ENCODE measurements at places on chromosomes 3 and 15. TPM values are rescaled to one million over a fixed set of nuclear protein-coding genes. Genes with fewer than 3 reads are reported as not detected.

Gene ALDH1A2
- 0.56 TPM for total RNA-seq

Gene EIF1B
- 89.6 TPM for total RNA-seq

Gene DHFR2
- 8.1 TPM for total RNA-seq

Gene POTEB
- not detected for total RNA-seq

GRCh38 chr3:17805461-17805940 lies 63.1 kb upstream of the TBC1D5 start:
- peaks cover 11% of the 10 kb centered on the region for H3K4me1 ChIP-seq
- DNase-seq: no peak
- H3K27ac ChIP-seq: no peak overlapping the region
- H3K36me3 ChIP-seq: no peaks in the 10 kb centered on the region
- H3K4me3 ChIP-seq: no peak overlapping the region
- H3K27me3 ChIP-seq: peaks cover 18% of the 10 kb centered on the region

DNA sequence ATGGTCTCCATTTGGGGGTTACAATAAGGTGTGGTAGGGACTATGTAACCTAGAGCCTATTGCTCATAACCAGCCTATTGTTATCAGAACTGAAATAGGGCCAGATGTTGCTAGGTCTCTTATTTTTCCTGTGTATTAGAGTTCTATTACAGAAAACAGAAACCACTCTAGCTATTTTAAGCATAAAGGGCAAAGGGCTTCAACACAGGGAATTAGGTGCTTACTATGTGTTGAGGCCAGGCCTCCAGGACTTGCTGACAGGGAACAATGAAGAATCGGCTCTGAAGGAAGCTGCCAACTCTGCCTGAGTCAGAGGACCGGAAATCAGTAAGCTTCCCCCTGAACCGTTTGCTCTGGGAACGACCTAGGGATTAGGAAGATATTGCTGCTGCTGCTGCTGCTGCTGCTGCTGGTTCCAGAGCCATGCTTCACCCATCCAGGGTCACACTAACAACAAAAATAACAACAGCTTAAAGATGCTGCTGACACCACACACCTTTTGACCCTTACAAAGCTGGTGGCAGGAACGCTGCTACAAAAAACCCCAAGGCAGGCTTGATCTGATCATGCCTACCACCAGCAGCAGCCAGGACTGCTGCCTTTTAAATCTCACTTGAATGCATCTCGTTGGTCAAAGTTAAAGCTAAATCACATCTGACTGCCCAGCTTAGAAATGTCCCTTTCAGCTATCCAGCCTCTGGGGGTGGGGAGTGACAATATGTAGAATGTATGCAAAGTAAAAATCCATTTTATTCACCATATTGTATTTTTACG lies 276.9 kb upstream of the IL12A start:
- no peak for DNase-seq
- H3K36me3 ChIP-seq: no peaks in the 10 kb centered on the region
- H3K27me3 ChIP-seq: peaks cover 7% of the 10 kb centered on the region
- H3K4me1 ChIP-seq: no peaks in the 10 kb centered on the region

GRCh38 chr3:20608054-20608738 lies 422.2 kb upstream of the SGO1 start:
- no peak for DNase-seq
- peaks cover 10% of the 10 kb centered on the region for H3K36me3 ChIP-seq
- no peak overlapping the region for H3K27ac ChIP-seq

DNA sequence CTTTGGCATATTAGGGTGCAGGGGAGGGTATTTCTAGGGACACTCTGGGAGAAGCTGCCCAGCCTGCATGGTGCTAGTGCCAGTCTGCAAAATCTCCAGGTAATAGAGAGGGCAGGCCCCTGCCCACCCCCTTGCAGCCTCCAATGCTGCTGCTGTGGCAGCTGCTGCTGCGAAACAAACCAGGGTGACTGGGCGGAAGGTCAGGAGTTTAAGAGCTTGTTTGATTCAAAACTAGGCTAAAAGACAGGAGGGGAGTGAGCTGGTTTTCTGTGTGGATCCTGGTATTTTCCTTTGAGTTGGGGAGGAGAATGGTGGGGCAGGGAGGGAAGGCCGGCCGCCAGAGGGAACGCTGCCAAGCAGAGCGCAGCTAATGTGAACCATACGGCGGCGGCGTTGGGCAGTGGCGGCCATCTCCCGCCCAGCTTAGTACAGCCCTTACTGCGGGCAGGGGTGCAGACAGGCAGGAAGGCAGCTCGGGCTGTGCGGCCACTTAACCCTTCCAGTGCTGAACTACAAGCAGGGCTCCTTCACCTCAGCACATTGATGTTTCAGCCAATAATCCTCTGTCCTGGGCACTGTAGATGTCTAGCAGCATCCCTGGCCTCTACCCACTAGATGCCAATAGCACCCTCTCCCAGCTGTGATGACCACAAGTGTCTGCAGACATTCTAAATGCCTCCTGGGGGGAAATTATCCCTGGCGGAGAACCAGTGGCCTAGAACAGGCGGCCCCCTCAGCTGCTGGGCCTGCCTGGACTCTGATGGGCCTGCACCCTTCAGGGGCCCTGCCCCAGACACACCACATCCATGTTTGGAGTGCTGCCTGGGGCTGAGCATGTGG lies 125.7 kb downstream of the EEFSEC start:
- H3K4me3 ChIP-seq: no peak overlapping the region
- no peak overlapping the region for H3K27ac ChIP-seq
- DNase-seq: no peak
